ENCODE measurements at places on chromosomes 13 and 19. TPM values are rescaled to one million over a fixed set of nuclear protein-coding genes. Genes with fewer than 3 reads are reported as not detected.

ZNF225 gene
- total RNA-seq, result 3.0 TPM

GAPDHS gene
- total RNA-seq, result not detected

LYPD5 gene
- total RNA-seq, result 0.39 TPM

PTH2 gene
- total RNA-seq, result not detected

ZNF763 gene
- not detected for total RNA-seq

INAFM1 gene
- total RNA-seq, result 3.6 TPM

SIGLEC5 gene
- total RNA-seq, result not detected

FOXO1 gene
- 10.6 TPM for total RNA-seq

ERFL gene
- total RNA-seq, result 0.30 TPM

SKA3 gene
- 14.9 TPM for total RNA-seq

IFI30 gene
- 15.0 TPM for total RNA-seq

GNG7 gene
- 0.06 TPM for total RNA-seq

RAB20 gene
- 1.8 TPM for total RNA-seq
